ENCODE measurements at places on chromosomes 12 and 14. TPM values are rescaled to one million over a fixed set of nuclear protein-coding genes. Genes with fewer than 3 reads are reported as not detected.

ADCY4 gene
- 0.66 TPM for total RNA-seq

HOXC9 gene
- 5.0 TPM for total RNA-seq

NDUFA9 gene
- total RNA-seq: 43.5 TPM

TMEM119 gene
- 104 TPM for total RNA-seq

SLC39A5 gene
- not detected for total RNA-seq

SYNE3 gene
- 16.9 TPM for total RNA-seq

GSC gene
- total RNA-seq: not detected

ZNF385A gene
- 1.1 TPM for total RNA-seq

VTI1B gene
- total RNA-seq: 57.6 TPM

KRT80 gene
- 0.22 TPM for total RNA-seq

PAX9 gene
- total RNA-seq: not detected

CLEC2D gene
- total RNA-seq: 3.5 TPM

ADGRD1 gene
- total RNA-seq: not detected

CCDC38 gene
- total RNA-seq: not detected

HOXC12 gene
- total RNA-seq: not detected

SMOC1 gene
- total RNA-seq: not detected

HCAR3 gene
- 0.14 TPM for total RNA-seq

PLA2G1B gene
- not detected for total RNA-seq

KLRC2 gene
- not detected for total RNA-seq

GPR132 gene
- total RNA-seq: not detected

SRRM4 gene
- not detected for total RNA-seq

ABHD12B gene
- not detected for total RNA-seq

VDR gene
- total RNA-seq: 57.3 TPM

GALNT8 gene
- total RNA-seq: not detected

FOXN4 gene
- total RNA-seq: not detected

TAS2R30 gene
- 9.2 TPM for total RNA-seq

ZFHX2 gene
- 0.14 TPM for total RNA-seq

MYF5 gene
- total RNA-seq: not detected

RPAP3 gene
- total RNA-seq: 16.5 TPM

CCDC196 gene
- total RNA-seq: not detected

VIPAS39 gene
- 29.8 TPM for total RNA-seq

SMCO2 gene
- 0.22 TPM for total RNA-seq

RPL10L gene
- total RNA-seq: not detected

MYH6 gene
- not detected for total RNA-seq

DAO gene
- total RNA-seq: not detected

GPX2 gene
- not detected for total RNA-seq

TXNDC16 gene
- total RNA-seq: 2.1 TPM

CRADD gene
- total RNA-seq: 17.2 TPM

CRY1 gene
- total RNA-seq: 14.4 TPM

PIP4P1 gene
- total RNA-seq: 24.3 TPM

KRT3 gene
- not detected for total RNA-seq

NRL gene
- 0.72 TPM for total RNA-seq

KLHL33 gene
- under 0.01 TPM for total RNA-seq

SLC17A8 gene
- not detected for total RNA-seq

AKAP6 gene
- 4.7 TPM for total RNA-seq

IL31 gene
- total RNA-seq: not detected

ARMH4 gene
- 1.9 TPM for total RNA-seq

CLEC1B gene
- total RNA-seq: not detected

INSM2 gene
- total RNA-seq: not detected

ORMDL2 gene
- total RNA-seq: 26.3 TPM

PNMA1 gene
- 28.1 TPM for total RNA-seq

MYF6 gene
- total RNA-seq: not detected
